ENCODE measurements at places on chromosomes 1 and 21. TPM values are rescaled to one million over a fixed set of nuclear protein-coding genes. Genes with fewer than 3 reads are reported as not detected.

The ALG14 gene
- 1.9 TPM for total RNA-seq

The BMP8B gene
- total RNA-seq, result 1.6 TPM

The PKNOX1 gene
- total RNA-seq, result 11.8 TPM

The OR2T2 gene
- total RNA-seq, result not detected
